ENCODE measurements at places on chromosomes 5 and 9.
A peak's percentile ranks its signal among the peaks of the same experiment; 100 is the strongest.

GRCh38 chr9:33294670-33295432 is 4.5 kb downstream of the NFX1 start:
- DNase-seq = no peak

DNA sequence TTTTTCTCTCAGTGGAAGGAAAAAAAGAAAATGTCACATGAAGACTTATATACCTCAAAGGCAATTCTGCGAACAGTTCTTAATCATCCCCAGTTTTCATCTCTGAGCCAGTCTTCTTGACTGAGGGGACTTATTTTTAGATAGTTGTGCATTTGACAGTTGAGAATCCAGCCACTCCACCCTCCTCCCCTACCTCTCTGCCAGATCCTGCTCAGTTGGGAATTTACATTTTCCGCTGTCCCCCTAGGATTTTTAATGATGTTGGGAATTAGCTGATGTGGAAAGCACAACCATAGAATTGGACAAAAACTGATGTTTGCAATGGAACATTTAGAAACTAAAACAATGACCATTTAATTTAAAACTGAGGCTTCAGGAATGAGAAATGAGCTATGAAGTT is 194.3 kb upstream of the PIK3R1 start:
- no peak for DNase-seq

- DNase-seq = no peak
These were observed 151.7 kb upstream of the NMUR2 start for GRCh38 chr5:152556784-152557183.

DNA sequence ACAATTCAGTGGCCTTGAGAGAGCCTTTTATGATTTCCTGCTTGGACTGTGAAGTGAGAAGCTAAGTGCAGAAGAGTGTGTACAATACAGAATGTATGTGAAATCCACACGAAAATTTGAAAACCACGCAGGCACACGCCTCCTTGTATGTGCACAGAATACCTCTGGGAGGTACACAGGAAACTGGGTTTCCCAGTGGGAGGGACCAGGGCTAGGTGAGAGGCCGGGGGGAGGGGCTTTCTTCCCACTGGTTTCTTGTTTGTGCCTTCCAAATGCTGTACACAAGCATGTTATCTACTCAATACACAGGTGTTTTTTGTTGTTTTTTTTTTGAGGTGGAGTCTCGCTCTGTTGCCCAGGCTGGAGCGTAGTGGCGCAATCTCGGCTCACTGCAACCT is 16.1 kb downstream of the C9orf50 start:
- no peak for DNase-seq

- no peak for DNase-seq
These were observed 83.0 kb downstream of the NTNG2 start for GRCh38 chr9:132244582-132245455.

- no peak for DNase-seq
These were observed 69.2 kb downstream of the ANXA2R start for GRCh38 chr5:42970636-42971559.

GRCh38 chr5:35919191-35919590 is 19.2 kb downstream of the CAPSL start:
- no peak for DNase-seq

DNA sequence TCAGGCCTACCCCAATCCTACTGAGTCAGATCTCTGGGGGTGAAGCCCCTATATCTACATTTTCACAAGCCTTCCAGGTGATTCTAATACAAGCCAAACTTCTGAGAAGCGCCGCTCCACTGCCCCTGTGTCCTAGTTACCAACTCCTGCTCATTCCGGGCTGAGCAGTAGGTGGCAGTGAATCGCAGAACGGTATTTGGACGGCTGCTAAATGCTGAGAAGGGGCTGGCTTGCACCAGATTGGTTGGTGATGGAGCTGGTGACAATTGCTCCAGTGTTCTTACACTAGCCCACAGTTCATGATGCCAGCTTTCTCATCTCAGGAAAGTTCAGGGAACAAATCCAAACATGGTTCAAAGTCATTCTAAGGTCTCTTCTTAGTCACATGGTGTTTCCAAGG is 31.1 kb upstream of the FGF1 start:
- peak; percentile 83 for DNase-seq

Data from substantia nigra (tissue), 51 donors.